ENCODE measurements at places on chromosomes 4 and X. TPM values are rescaled to one million over a fixed set of nuclear protein-coding genes. Genes with fewer than 3 reads are reported as not detected.

GRCh38 chr4:90165883-90166282 is 38.7 kb downstream of the CCSER1 start:
- DNase-seq = no peak

Gene TSPAN7
- total RNA-seq = 0.29 TPM

Gene CXCL1
- 4.7 TPM for total RNA-seq

GRCh38 chr4:30402276-30402675 is 317.9 kb upstream of the PCDH7 start:
- no peak for DNase-seq

- no peak for DNase-seq
Observed at GRCh38 chr4:128862608-128863311, 53.3 kb downstream of the JADE1 start.

Gene C4orf50
- not detected for total RNA-seq

DNA sequence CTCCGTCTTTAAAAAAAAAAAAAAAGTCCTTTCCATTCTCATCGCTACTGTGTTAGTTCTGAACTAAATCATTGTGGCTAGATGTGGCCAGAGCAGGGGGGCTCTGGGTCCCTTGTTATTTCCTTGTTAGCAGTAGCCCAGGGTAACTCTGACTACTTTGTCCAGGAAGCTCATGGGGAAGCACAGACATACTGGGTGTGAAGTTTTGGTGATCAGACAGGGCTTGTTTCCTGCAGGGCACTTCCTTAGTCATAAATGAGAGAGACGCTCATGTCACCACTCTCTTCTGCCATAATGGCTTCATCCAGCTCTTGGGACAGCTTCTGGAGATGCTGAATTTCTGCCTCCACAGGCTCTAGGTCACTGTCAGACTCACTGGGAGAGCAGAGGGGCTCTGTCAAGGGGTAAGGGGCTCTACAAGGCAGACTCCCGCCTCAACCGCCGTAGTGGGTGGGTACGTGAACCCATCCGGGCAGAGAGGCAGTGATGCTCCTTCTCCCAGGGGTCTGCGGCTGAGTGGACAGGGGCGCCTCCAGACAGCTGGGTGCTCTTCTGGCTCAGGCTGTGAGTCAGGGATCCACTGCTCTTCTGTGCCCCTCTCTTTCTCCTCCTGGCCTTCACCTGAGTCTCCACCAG is 12.9 kb downstream of the STIM2 start:
- DNase-seq = no peak

Gene MAGEA4
- total RNA-seq = not detected

DNA sequence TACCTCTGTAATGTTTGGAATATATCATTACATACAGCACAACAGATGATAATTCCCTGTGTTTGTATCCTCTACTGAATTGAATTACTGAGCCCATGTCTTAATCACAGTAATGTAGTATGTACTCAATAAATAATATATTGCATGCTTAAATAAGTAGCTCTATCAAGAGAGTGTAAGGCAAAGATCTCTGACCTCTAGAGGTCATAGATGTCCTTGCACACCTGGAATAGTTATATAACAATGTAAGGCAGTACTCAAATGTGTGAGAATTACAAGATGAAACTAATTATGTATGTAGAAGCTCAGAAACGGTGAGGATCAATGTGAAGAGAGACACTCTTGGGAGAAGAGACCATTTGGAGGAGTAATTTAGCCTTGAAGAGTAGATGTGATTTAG is 14.3 kb upstream of the GCNA start:
- no peak for DNase-seq

DNA sequence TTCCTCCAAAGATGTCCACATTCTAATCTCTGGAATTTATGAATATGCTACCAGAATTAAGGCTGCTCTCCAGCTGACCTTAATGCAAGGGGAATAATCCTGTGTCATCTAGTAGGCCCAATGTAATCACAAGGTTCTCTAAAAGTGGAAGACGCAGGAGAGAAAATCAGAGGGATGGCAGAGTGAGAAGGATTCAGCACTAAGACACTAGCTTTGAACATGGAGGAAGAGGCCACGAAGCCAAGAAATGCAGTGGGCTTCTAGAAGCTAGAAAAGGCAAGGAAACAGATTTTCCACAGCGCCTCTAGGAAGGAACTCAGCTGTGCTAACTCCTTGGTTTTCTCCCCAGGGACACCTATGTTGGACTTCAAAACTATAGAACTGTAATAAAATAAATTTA is 240.7 kb upstream of the TRAM1L1 start:
- no peak for DNase-seq

DNA sequence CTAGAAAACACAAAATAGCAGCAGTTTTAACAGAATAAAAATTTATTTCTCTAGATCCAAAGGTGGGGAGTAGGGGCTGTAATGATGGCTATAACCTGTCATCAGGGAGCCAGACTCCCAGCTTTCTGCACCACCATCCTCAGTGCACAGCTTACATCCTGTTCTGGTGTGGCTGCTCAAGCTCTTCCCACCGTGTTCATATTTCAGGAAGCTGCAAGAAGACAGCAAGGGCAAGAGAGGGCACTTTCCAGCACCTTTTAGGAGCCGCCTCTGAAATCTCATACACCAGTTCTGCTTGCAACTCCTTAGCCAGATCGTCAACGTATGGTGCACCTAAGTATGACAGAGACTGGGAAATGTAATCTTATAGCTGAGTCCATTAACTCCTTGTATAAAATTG is 253.7 kb downstream of the CENPC start:
- DNase-seq = no peak

Gene CTPS2
- total RNA-seq = 8.0 TPM

DNA sequence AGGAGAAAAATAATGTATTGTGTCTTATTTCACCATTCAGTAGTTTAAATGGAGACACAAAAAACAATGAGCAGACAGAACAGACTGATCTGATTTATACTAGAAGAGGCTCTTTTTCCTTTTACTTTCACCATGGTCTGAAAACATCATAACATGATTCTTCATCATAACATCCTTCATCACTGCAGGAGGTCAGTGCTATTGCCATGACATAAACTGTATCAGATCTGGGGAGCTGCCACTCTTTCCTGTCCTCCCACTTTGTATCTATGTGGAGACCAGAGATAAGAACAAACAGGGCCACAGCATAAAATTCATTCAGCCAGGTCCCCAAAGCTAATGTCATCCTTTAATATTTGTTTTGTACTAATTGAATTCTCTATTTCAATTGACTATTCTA is 25.2 kb downstream of the SOD3 start:
- DNase-seq = no peak

GRCh38 chr4:17771284-17771908 is 10.0 kb downstream of the FAM184B start:
- DNase-seq = no peak

Gene SSX4B
- total RNA-seq = not detected

Gene MAGEA1
- total RNA-seq = not detected

DNA sequence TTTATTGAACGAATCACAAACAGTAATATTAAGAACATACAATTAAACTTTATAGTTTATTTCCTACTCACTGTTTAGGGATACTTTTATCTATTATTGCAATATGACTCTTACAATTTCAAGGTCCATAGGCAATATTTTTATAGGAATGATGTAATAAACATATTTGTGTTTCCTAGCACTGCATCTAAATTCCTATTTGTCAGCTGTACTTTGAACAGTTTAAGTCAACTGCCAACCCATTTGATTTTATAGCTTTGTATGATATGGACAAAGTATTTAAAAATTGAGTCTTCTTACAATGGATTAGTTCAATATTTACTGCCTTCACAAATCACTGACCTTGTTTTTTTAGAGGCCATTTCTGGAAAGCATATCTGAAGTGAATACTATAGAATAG is 199.3 kb downstream of the PCDH7 start:
- no peak for DNase-seq

GRCh38 chr4:52961666-52962412 is 99.7 kb downstream of the RASL11B start:
- DNase-seq = no peak

DNA sequence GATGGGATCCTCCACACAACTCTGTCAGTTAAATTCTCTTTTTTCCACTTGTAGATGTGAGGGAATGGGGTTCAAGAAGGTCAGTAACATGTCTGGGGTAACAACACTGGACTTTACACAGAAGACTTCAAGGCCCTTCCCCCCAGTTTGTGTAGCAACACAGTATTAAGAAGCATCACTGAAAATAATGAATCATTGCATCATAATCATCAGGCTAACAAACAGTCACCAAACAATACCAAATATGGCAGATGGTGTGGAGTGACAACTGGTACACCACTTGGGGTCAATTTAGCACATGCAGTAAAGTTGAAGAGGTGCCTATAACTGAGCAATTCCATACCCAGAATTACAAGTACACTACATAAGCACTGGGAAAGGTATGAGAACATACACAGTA is 38.6 kb downstream of the BOD1L1 start:
- DNase-seq = no peak

GRCh38 chr4:7774301-7775294 is 165.1 kb downstream of the AFAP1 start:
- DNase-seq = peak; percentile 30

Gene CLCN4
- total RNA-seq = 16.2 TPM

DNA sequence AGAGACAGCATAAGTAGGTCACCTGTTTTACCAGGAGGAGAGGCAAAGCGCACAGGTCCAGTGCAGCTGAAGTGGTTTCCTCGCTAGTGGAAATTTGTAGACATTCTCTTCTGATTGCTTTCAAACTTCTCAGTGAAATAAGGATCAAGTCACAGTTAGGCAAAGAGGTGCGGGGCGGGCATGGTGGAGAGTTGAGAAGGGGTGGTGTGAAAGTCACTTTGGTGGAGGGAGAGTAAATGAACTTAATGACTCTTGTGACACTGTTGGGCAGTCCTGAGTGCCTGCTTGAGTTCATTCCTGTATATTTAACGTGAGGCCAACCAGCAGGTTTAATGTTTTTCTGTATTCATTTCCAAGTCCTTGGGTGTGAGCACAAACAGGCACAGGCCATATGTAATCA is 235.6 kb downstream of the TRIML1 start:
- DNase-seq = peak; percentile 69

DNA sequence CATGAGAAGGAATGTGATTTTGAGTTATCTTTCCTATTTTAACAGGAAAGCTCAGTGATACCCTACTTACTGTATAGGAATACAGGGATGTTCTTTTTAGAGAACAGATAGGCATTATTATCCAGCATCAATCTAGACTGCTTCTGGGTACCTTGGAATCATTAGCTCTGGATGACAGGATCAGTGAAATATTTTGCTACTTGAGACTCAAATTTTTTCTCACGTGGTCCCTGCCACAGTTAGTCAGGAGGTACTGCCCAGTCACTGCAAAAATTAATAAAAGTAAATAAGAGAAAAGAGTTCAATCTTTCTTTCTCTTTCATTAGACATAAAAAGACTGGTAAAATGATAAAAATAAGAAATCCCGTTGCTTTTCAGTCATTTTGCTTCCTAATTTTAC is 5.5 kb downstream of the ZNF827 start:
- DNase-seq = peak; percentile 84

Gene ZNF81
- 5.8 TPM for total RNA-seq

Gene GRIA3
- 3.3 TPM for total RNA-seq

Gene GSX2
- total RNA-seq = not detected

Gene ADH1A
- total RNA-seq = not detected

Gene L1CAM
- under 0.01 TPM for total RNA-seq

Gene GBA3
- total RNA-seq = not detected
